PC-3 (cell line): ENCODE measurements at places on chromosomes 4 and X. TPM values are rescaled to one million over a fixed set of nuclear protein-coding genes. Genes with fewer than 3 reads are reported as not detected.

CT45A10 gene
- total RNA-seq = not detected in 2 replicates

DNA sequence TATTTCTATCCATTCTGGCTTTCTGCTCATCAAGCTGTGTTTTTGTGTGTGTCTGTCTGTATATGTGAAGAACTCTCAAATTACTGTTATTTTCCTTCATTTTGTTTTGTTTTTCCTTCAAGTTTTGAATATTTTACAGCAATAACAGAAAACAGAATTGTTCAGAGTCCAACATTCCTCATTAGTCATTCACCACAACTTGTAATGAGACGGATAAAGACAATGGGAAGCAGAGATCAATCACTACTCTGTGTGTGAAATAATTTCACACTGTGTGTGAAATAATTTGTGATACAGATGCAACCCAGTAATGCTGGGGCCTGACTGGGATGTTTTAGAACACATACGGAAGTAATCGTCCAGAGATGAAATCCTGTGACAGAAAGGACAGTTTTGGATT is 55.2 kb downstream of the HPGD start:
- H3K27ac ChIP-seq = no peak overlapping the region
- no peaks in the 10 kb centered on the region for H3K36me3 ChIP-seq
- no peak for DNase-seq
- no peaks in the 10 kb centered on the region for H3K27me3 ChIP-seq

DNA sequence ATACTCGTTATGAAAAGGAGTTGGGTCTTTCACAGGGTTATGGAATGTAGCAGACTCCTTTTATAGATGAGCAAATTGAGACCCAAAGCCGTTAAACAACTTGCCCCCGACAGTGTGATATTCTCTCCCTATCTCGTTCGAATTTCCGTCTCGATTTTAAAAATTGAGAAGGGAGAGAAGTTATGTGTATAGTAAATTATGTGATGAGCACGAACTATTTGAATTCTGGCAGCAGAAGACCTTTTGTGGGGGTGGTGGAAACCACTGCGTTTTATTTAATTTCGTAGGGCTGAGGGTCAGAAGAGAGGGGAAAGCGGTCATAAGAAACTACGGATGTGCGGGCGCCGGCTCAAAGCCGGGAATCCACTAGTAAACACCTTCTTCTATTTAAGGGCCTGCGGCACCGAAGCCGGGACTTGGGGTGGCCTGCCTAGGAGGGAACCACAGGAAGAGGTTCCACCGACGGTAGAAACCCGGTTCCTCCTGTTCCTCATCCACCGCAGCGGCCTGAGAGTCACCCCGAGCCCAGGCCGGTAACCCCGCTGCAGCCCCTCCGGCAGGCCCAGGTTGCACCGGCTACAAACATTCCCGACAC is 1.5 kb upstream of the DDX3X start:
- DNase-seq = no peak
- peaks cover 10% of the 10 kb centered on the region for H3K36me3 ChIP-seq
- H3K4me1 ChIP-seq = peaks cover 16% of the 10 kb centered on the region
- H3K27me3 ChIP-seq = no peaks in the 10 kb centered on the region
- peak overlapping the region; percentile 100 for H3K4me3 ChIP-seq
- peak overlapping the region; percentile 91 for H3K27ac ChIP-seq

GRCh38 chrX:129748305-129748704 is 9.5 kb downstream of the XPNPEP2 start:
- H3K4me1 ChIP-seq = no peaks in the 10 kb centered on the region
- H3K36me3 ChIP-seq = no peaks in the 10 kb centered on the region

- H3K27ac ChIP-seq = no peak overlapping the region
- no peaks in the 10 kb centered on the region for H3K4me1 ChIP-seq
- H3K36me3 ChIP-seq = no peaks in the 10 kb centered on the region
- no peak overlapping the region for H3K4me3 ChIP-seq
Measured at GRCh38 chr4:89403826-89404225, 96.2 kb upstream of the GPRIN3 start.

GRCh38 chr4:5959211-5959982 is 58.8 kb downstream of the C4orf50 start:
- peaks cover 63% of the 10 kb centered on the region for H3K27me3 ChIP-seq
- no peak overlapping the region for H3K4me3 ChIP-seq
- no peaks in the 10 kb centered on the region for H3K4me1 ChIP-seq
- H3K36me3 ChIP-seq = no peaks in the 10 kb centered on the region
- DNase-seq = no peak

- no peak overlapping the region for H3K4me3 ChIP-seq
- peak; percentile 75 for DNase-seq
- H3K27ac ChIP-seq = peak overlapping the region; percentile 97
Measured at GRCh38 chr4:138348055-138348454, 105.9 kb upstream of the SLC7A11 start.

DNA sequence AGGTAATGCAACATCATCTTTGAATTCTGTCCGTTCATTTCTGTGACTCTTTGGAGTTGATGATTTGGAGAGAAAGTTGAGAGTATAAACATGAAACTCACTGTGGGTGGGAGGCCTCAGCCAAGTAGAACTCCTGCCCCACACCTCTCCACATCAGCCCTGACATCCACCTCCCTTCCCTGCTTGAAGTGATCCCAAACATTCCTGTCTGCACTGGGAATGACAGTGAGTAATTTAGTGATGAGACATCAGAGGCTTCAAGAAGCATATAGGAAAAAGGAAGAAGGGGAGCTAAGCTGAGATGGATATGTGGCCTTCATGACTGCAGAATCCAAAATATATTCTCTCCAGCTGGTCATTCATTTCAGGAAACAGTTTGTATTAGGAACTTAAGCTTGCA is 151.8 kb downstream of the SPATA18 start:
- H3K36me3 ChIP-seq = no peaks in the 10 kb centered on the region
- no peak overlapping the region for H3K27ac ChIP-seq
- no peak for DNase-seq
- H3K4me1 ChIP-seq = peaks cover 5% of the 10 kb centered on the region
- H3K4me3 ChIP-seq = no peak overlapping the region

GRCh38 chr4:57274082-57274481 is 163.9 kb upstream of the IGFBP7 start:
- peaks cover 8% of the 10 kb centered on the region; the same call in 1 of the 2 replicates for H3K27me3 ChIP-seq
- no peak for DNase-seq
- H3K4me3 ChIP-seq = no peak overlapping the region
- H3K4me1 ChIP-seq = no peaks in the 10 kb centered on the region

DNA sequence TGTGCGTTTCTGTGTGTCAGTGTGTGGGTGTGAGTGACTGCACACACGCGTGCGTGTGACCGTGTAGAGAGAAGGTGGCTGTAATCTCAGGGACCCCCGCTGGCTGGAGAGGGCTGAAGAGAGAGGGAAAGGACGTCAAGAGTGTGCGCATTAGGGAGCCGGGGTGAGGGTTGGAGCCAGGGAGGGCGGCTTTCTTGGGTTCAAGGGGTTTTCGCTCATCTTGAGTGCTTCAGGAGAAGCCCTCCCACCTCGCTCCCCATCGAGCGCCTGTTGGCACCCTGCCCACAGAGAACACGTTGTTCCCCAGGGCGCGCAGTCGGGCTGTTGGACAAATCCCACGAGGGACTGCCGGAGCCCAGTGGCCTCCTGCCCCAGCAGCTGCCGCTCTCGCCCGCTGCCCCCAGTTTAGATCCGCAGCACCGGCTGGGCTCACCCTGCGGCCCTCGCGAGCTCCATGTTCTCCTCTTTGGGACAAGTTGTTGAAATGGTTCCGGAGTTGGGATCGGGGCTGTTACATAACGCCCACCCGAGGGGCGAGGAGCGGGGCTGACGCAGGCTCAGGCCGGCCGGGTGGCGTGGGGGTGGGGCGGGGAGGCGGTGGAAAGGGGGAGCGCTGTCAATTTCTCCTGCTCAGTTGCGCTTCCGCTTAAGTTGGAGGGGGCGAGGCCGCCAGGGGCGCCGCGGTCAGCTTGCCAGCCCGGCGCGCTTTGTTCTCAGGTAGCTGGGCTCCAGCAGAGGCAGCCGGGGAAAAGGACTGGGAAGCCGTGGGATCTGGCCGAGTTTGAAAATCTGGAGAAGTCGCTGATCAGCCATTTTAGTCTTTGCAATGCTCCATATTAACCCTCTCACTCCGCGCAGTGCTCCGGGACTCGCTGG is 1.6 kb downstream of the GRIA2 start:
- no peak overlapping the region for H3K4me3 ChIP-seq
- H3K36me3 ChIP-seq = no peaks in the 10 kb centered on the region
- DNase-seq = no peak
- H3K27me3 ChIP-seq = peaks cover 10% of the 10 kb centered on the region; the same call in 1 of the 2 replicates
- no peak overlapping the region for H3K27ac ChIP-seq

DNA sequence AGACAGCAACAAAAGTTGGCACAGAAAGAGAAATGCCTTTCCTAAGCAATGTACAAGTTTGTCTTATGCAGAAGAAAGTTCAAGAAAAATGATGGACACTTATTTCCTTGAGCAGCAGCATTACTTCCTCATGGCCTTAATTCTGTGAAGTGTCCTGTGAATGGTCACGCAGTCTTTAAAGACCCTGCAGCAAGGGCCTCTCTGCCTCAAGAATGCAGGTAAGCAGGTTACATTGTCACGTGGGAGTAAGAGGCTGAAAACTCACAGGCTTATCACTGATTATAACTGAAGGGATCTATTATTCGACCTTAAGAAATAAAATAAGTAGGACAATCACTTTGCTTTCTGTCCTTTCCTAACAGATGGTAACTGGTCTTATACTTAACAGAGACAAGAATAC is 109.1 kb downstream of the ATP8A1 start:
- H3K27ac ChIP-seq = no peak overlapping the region
- no peaks in the 10 kb centered on the region for H3K4me1 ChIP-seq
- H3K27me3 ChIP-seq = no peaks in the 10 kb centered on the region
- DNase-seq = no peak
- no peak overlapping the region for H3K4me3 ChIP-seq
- no peaks in the 10 kb centered on the region for H3K36me3 ChIP-seq
